Sciatic nerve (tissue), 2 donors: ENCODE measurements at places on chromosomes 2 and 18. TPM values are rescaled to one million over a fixed set of nuclear protein-coding genes. Genes with fewer than 3 reads are reported as not detected.

GRCh38 chr2:223523551-223524001, 78.6 kb downstream of the SCG2 start:
- no peak for DNase-seq

DNA sequence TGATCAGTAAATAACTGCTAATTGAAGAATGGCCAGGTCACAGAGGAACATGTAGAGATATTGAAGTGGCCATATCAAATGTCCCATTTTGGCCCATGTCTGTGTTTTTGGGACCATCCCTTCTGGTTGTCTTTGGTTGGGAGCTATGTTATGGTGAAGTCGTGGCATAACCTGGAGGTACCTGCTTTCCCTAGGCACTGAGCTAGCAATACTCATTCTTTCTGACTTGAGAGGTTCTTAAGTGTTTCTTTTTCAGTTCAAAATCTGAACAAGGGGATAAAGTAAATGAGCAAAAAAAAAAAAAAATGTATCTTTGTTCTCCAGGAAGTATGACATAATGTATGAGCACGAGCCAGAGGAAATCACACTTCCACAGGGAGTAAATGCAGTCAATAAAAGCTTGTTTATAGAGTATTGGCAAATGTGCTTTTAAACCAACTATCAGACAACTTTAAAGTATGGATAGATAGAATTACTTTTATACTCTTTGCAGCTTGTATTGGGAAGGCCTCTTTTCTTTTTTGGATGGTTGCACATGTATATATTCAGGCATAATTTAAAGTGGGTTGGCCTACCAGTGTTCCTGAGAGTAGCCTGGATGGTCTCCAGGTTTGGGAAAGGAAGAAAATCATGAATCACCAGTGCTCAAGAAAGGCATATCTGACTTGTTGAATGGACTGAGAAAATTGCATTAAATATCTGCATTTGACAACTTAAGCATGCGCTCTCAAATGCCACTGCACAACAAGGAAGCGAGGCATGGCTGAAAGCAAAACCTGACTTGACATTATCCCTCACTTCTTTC, 125.0 kb downstream of the SPHKAP start:
- DNase-seq: no peak

Gene AKAIN1
- total RNA-seq: not detected

GRCh38 chr2:84492571-84492970, 23.7 kb upstream of the DNAH6 start:
- DNase-seq: no peak

GRCh38 chr2:173151671-173152401, 76.2 kb downstream of the MAP3K20 start:
- DNase-seq: no peak

- no peak for DNase-seq
Measured at GRCh38 chr2:109178968-109179367, 50.0 kb downstream of the SH3RF3 start.

DNA sequence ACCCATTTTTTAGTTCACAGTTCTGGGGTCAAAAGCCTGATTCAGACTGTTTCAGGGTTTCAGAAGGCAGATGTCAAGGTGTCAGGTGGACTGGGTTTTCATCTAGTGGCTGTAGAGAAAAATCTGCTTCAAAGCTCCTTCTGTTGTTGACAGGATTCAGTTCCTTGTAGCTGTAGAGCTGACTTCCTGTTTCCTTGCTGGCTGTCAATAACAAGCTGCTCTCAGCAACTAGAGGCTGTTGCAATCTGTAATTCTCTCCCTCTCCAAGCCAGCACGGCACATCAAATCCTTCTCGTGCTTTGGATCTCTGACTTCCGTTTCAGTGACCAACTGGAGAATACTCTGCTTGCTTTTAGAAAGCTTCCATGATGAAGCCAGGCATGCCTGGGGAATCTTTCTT, 179.4 kb downstream of the DOK6 start:
- no peak for DNase-seq

Gene POTEC
- not detected for total RNA-seq

Gene CD8B
- 1.1 TPM for total RNA-seq

DNA sequence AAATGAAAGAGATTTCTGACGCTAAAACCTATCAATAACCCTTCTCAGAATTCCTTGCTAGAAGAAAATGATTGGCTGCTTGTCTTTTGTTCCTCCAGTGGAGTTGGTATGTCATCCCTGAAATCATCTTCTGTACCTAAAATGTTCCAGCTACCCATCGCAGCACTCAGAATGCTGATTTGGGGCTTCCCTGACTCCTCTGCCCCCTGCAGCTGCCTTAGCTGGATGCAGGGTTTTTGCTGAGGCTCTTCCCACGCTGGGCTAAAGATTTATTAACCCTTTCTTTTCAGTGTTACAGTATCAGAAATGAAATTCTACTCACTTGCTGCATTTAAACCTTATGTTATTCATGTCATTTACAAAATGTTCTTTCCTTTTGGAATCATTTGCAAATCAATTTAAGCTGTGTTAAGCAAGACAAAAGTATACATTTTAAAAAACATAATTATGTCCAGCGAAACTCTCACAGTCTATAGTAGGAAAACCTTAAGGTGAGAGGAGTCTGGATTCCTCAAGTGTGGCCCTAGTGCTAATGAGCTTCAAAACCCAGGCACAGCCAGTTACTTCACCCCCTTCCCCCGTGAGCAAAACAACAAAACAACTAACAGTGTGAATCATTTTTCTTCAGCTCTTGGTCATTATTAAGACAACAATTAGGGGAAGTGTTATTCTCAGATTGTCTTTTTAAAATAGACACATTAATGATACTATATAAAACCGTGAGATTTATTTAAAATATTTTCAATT, 32.8 kb downstream of the PKP4 start:
- DNase-seq: no peak

GRCh38 chr2:156401861-156402260, 34.3 kb upstream of the GPD2 start:
- DNase-seq: no peak

GRCh38 chr2:44843086-44843485, 98.4 kb upstream of the SIX3 start:
- DNase-seq: no peak

- DNase-seq: no peak
Measured at GRCh38 chr18:7676253-7676873, 109.2 kb downstream of the PTPRM start.

Gene FZD7
- 13.0 TPM for total RNA-seq

DNA sequence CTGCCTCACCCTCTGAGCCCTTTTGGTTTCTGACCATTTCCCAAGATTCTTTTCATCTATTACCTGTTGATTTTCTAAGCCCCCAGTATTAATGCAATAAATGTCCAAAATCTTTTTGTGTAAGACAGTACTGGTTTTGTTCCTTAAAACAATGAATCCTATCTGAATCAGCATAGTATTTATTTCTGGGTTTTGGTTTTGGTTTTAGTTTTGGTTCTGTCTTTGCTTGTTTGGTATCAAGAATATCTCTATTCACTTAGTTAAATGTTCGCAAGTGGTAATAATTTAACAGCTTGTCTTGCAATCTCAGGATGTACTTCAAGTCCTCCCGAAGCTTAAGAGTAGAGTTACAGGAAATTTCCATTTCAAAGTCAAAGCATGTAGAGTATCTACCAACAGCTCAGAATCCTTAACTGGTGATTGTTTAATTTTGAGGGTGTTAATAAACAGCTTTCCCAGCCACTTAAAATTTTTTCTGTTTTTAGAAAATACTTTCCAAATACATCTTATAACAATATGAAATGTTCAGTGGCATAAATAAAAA, 67.7 kb upstream of the NEDD4L start:
- DNase-seq: no peak

Gene SPDYA
- total RNA-seq: 3.3 TPM

GRCh38 chr2:190540048-190540447, 5.5 kb upstream of the NEMP2 start:
- DNase-seq: no peak

Gene TMEM37
- total RNA-seq: 7.1 TPM

Gene KLHL41
- total RNA-seq: 1.8 TPM

- DNase-seq: peak; percentile 79
Measured at GRCh38 chr2:159285929-159286708, at the start of gene WDSUB1. WDSUB1 (minus strand) TSS chr2:159286703; CDS start chr2:159283069, 3,634 bp downstream.

DNA sequence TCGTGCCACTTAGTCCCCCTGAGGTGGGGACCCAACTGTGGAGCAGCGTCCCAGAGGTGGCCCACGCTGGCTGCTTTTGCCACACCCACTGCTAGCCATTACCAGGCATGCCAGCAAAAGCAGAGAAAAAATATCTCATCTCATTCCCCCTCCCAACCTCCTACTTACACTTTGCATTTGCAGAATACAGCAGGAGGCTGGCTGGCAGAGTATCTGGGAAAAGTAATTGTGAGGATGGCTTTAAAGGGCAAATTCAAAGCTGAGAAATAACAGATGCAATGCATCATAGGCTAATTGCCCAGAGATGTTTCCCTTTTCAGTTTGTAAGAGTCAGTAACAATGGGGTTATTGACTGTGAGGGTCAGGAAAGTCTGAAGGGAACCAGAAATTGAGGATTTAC, 438.1 kb upstream of the DSEL start:
- DNase-seq: no peak

- DNase-seq: no peak
Measured at GRCh38 chr18:31245820-31246219, 72.1 kb upstream of the DSG1 start.

DNA sequence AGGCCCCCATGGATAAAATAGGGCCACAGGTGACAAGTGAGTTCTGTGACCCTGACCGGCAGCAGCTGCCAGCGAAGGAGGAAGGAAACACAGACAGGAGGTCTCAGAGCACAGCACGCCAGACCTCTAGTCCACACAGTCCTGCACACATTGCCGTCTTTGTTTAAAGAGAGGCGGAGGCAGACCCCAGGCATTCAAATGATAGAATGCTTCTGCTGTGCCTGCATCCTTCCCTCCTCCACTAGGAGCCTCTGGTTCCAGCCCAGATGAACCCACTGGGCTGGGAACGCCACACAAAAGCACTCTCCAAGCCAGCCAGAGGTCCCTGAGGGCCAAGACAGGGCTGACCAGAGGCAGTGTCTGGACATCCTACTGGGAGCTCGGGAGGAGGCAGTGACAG, 118.7 kb downstream of the KLHL29 start:
- DNase-seq: no peak

DNA sequence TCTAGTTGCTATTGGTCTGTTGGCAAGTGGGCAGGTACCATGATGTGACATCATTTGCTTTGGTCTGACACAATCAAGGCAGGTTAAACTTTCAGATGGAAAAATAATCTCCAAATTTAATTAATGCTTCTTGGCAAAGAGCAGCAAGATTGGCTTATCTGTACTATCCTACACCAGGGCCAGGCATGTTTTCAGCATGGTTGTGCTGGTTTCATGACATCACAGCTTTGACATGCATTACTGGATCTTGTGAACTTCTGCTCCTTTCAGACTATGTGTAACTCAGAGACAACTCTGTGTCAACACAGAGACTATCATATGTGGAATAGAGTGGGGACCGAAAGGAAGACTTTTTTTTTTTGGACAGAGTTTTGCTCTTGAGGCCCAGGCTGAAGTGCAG, 520.5 kb downstream of the TDRD15 start:
- no peak for DNase-seq

- DNase-seq: peak; percentile 89
Measured at GRCh38 chr2:62456721-62457539, 49.1 kb downstream of the TMEM17 start.

Gene PKDCC
- 367 TPM for total RNA-seq

Gene IHH
- 0.22 TPM for total RNA-seq

DNA sequence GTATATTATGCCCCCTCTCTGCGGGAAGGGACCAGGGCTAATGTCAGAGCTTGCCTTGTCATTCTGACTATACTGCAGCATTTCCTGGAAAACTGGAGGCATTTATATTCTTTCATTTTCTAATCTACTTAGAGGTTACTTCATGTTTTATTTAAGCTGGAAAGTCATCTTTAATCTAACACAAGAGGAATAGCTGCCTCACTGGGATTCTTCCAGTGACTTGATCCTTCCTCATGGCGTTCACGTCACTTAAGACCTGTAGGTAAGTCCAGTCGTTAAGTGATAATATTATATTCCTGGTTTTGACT, 727.6 kb upstream of the DDX18 start:
- DNase-seq: no peak

GRCh38 chr2:169031202-169031601, at the start of gene ABCB11:
ABCB11 (minus strand) TSS chr2:169031324; CDS start chr2:169018125, 13,199 bp downstream.
- no peak for DNase-seq

- DNase-seq: no peak
Measured at GRCh38 chr18:30094556-30094955, 948.0 kb downstream of the DSC3 start.

Gene CTAGE1
- not detected for total RNA-seq

DNA sequence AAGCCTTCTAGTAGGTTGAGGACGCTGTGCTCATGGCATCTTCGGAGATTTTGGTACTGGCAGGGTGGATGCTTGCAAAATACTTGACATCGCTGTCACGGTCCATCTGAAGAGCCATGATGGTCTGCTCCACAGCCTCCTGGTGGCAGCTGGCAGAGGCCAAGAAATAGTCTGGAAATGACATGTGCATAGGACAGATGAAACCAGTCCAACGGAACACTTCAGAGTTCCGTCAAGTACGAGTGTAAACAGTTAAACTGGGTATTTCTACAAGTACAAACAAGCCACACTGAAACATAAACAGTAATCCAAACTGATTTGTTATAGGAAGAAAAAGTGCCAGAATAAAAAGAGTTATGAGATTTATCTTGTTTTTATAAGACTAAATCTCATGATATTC, 66.6 kb downstream of the PPP4R1 start:
- no peak for DNase-seq

Gene GALNT13
- 0.49 TPM for total RNA-seq
